Activated naive CD4-positive, alpha-beta T cell treated with anti-CD3 and anti-CD28 coated beads for 36 hours (primary cell): ENCODE measurements at places on chromosomes 1 and 21. TPM values are rescaled to one million over a fixed set of nuclear protein-coding genes. Genes with fewer than 3 reads are reported as not detected.

DNA sequence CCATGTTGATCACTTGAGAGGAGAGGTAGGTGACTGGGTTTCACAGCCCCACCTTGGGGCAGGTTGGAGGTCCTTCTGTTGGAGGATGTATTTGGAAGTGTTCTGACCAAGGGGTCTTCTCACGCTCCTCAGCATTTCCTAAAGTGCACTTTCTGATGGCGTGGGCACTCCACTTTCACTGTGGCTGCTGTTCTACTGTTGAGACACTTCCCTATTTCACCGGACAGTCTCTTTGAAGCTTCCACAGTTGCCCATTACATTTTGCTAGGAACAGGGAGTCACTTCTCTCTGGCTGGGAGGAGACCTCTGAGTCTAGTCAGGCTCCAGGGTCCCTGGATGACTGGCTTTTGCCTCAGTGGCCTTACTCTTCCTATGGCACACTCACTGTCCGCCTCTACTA is 180.0 kb upstream of the LMO4 start:
- no peaks in the 10 kb centered on the region for H3K36me3 ChIP-seq
- H3K27me3 ChIP-seq: peaks cover 34% of the 10 kb centered on the region
- H3K4me1 ChIP-seq: peaks cover 12% of the 10 kb centered on the region
- DNase-seq: no peak

DNA sequence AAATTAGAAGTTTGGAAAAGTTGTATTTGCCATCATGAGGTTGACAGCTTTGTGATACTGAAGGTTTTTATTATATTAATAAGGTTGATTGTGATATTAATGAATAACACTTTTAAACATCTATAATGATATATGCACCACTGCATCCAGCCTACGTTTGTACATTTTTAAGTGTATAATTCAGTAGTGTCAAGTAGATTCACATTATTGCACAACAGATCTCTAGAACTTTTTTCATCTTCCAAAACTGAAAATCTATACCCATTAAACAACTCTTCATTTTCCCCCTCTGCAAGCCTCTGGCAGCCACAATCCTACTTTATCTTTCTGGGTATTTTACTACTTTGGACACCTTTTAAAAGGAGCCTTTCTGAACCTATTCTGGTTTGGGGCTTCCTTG is 37.2 kb upstream of the ZMYM4 start:
- no peak overlapping the region for H3K27ac ChIP-seq
- no peaks in the 10 kb centered on the region for H3K36me3 ChIP-seq
- H3K4me1 ChIP-seq: peaks cover 8% of the 10 kb centered on the region
- no peaks in the 10 kb centered on the region for H3K27me3 ChIP-seq
- DNase-seq: no peak

DNA sequence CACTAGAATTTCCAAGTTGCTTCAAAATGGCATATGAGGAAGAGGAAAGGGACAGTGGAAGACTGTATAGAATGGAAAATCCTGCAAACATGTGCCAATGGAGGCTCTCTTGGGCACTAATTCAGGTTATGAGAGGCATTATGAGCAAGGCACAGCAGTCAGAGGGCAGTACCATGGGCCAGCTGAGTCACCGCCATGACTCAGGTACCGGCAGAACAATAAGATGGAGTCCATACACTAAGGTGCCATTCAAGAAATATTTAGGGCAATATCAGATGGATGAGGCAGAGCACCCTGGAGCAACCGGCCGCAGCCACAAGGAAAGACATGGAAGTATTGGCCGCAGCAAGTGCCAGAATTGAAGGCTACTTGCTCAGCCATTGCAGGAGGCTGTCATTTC is 25.6 kb upstream of the VAV3 start:
- DNase-seq: no peak
- H3K4me3 ChIP-seq: no peak overlapping the region
- no peaks in the 10 kb centered on the region for H3K36me3 ChIP-seq

Gene PM20D1
- total RNA-seq: 0.62 TPM

- H3K27ac ChIP-seq: no peak overlapping the region
- peaks cover 8% of the 10 kb centered on the region for H3K27me3 ChIP-seq
- H3K4me3 ChIP-seq: no peak overlapping the region
- H3K36me3 ChIP-seq: no peaks in the 10 kb centered on the region
Measured at GRCh38 chr1:157490467-157491165, 61.7 kb downstream of the FCRL5 start.

Gene TMEM53
- 4.9 TPM for total RNA-seq

DNA sequence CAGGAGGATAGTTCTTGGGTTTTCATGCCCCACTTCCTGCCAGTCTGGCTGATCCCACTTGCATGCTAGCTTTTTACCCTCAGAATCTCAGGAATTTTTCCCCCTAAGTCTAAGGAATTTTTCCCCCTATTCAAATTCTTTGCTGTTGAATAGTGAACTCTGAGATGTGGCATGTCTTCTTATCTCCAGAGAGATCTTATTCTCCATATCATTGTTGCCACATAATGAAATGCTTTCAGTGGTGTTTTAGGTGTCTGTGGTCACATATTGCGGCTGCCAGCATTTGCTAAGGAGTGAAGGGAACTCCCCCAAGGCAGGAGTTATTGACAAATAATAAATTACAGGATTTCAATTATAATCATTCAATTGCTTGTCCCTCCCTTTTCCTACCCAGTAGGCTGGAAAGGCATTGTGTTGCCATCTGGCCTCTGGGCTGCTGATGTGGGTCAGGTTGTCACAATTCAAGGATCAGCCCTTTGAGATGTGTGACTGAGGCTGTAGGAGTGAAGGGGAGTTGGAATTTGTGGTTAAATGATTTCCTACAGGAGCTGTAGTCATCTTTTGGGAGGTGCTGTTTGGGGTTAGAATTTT is 3.9 kb upstream of the FLG start:
- DNase-seq: no peak
- H3K27ac ChIP-seq: no peak overlapping the region
- no peaks in the 10 kb centered on the region for H3K36me3 ChIP-seq
- peaks cover 8% of the 10 kb centered on the region for H3K27me3 ChIP-seq
- H3K4me1 ChIP-seq: no peaks in the 10 kb centered on the region

Gene CATSPERE
- total RNA-seq: 0.17 TPM

DNA sequence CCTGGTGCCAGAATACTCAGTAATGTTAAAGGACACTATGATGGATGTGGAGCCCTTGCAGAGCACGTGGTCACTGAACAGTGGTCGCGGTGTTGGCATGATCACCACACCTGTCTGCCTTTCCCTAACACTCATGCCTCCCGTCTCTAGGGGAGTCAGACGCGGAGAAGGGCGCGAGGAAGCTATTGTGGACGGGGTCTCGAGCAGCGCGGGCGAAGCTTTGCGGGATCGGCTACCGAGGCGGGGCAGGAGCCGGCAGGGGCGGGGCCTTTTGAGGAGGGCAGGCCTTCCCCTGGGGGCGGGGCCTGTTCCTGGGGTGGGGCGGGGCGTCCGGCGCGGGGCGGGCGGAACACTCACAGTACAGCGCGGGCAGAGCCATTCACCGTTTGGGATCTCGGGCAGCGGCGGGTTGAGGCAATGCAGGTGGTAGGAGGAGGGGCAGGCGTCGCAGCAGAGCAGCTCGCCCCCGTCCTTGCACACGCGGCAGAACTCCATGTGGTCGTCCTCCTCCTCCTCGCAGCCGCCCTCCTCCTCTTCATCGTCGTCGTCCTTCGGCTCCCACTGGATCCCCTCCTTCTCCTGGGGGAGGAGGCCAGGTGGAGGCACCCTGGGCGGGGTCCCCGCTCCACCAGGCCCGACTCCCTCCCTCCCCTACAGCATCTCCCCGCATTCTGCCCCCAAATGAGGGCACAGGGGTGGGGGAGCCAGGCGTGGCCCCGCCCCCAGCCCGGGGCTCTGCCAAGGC is 31.5 kb downstream of the CHD5 start:
- H3K27me3 ChIP-seq: peaks cover 3% of the 10 kb centered on the region
- H3K4me3 ChIP-seq: peak overlapping the region; percentile 57
- peaks cover 5% of the 10 kb centered on the region for H3K4me1 ChIP-seq
- peak; percentile 80 for DNase-seq
- no peaks in the 10 kb centered on the region for H3K36me3 ChIP-seq

DNA sequence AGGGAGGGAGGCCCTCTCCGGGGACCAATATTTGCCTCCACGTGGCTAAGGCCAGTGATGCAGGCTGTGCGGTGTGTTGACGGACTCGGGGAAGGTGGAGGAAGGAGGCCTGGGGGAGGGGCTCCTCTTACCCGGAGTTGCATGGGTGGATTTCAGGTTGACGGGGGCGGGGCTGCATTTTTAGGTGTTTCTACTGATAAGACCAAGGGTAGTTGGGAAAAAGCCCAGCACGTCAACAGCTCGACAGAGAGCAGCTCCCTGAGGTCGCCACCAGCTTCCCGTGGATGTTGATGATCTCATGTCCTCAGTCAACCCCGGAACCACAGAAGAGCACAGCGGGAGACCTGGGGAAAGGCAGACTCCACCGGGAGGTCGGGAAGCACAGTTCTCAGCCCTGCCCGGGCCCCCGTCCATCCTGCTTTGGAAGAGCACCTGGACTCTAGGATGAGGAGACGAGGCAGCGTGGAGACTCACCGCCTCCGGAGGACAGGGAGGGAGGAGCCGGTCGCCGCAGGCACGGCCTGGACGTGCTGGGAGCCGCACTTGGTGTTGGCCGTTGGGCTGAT is 32.9 kb upstream of the COL6A1 start:
- H3K36me3 ChIP-seq: no peaks in the 10 kb centered on the region
- H3K27me3 ChIP-seq: no peaks in the 10 kb centered on the region
- no peak overlapping the region for H3K4me3 ChIP-seq
- no peak overlapping the region for H3K27ac ChIP-seq
- H3K4me1 ChIP-seq: no peaks in the 10 kb centered on the region

- no peaks in the 10 kb centered on the region for H3K27me3 ChIP-seq
- peak overlapping the region; percentile 96 for H3K4me3 ChIP-seq
- H3K4me1 ChIP-seq: peaks cover 28% of the 10 kb centered on the region
- peak; percentile 38 for DNase-seq
- H3K27ac ChIP-seq: peak overlapping the region; percentile 94
Measured at GRCh38 chr21:46322351-46323226, 1.1 kb downstream of the C21orf58 start.

- H3K4me1 ChIP-seq: peaks cover 20% of the 10 kb centered on the region
- H3K36me3 ChIP-seq: peaks cover 38% of the 10 kb centered on the region
- H3K27me3 ChIP-seq: no peaks in the 10 kb centered on the region
Measured at GRCh38 chr1:246878551-246878950, 53.2 kb downstream of the AHCTF1 start.

DNA sequence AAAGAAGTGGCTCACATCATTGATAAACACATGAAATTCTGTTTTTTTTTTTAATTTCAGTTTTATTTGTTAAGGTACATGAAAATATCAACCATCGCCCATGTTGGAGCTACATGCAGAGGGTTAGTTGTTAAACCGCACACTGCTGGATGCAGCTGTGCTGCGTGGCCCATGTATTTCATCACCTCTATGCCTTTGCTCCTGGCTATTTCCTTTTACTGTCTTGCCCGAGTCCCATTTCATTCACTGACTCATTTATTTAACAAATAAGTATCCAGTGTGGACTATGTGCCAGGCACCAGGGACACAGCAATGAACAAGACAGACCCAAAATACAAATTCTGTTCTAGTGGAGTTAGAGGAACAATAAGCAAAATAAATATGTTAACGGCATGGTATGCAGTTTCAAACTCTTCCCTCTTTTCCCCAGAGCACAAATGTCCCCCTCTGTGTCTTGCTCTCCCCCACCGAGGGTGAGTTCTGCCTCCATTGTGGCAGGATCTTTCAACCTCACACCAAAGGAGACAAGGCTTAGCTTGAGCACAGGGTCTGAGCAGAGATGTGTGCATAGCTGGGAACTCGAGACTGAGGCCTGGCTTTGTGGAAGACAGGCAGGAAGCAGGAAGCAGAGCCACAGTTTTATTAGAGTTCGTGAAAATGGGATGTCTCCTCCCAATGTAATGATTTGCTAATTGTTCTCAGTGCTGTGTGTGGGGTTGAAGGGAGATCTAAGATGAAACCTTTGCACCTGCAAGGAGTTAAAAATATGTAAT is 44.6 kb downstream of the MAN1C1 start:
- H3K4me3 ChIP-seq: no peak overlapping the region
- H3K27ac ChIP-seq: no peak overlapping the region
- no peaks in the 10 kb centered on the region for H3K36me3 ChIP-seq
- peaks cover 56% of the 10 kb centered on the region for H3K4me1 ChIP-seq

DNA sequence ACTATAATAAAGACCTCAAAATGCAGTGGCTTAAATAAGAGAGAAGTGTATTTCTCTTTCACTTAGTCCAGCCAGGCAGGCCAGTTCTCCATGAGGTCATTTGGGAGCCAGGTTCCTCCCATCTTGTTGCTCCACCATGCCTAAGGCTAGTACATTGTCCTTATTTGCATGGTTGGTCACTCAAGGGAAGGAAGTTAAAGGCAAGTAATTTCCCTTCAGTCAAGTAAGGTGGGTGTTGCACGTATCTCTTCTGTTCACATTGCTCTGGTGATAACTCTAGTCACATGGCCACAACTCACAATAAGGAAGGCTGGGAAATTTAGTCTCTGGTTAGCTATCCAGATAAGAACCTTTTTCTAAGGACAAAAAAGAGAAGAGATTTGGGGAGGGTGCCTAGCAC is 27.2 kb upstream of the TADA1 start:
- no peak overlapping the region for H3K4me3 ChIP-seq
- H3K27me3 ChIP-seq: no peaks in the 10 kb centered on the region
- peaks cover 3% of the 10 kb centered on the region for H3K4me1 ChIP-seq
- no peaks in the 10 kb centered on the region for H3K36me3 ChIP-seq

DNA sequence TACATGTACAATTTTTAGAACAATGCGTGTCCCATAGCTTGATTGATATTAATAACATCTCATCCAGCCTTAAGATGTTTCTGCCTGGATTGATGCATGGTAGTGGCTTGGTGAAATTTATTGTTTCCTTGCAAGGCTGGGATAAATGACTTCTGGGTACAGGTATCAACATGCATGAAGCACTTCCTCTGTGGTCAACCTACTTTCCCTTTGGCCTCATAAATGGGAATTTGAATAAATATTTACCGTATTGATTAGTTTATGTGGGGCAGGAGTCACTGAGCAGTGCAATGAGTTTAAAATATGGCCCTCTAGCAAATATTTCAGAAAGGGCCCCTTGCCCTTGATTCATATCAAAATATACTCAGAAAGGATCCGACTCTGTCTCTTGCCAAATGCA is 83.9 kb upstream of the KCNE2 start:
- H3K4me3 ChIP-seq: no peak overlapping the region
- no peak for DNase-seq
- no peaks in the 10 kb centered on the region for H3K27me3 ChIP-seq
- no peaks in the 10 kb centered on the region for H3K36me3 ChIP-seq
- H3K4me1 ChIP-seq: peaks cover 2% of the 10 kb centered on the region
- H3K27ac ChIP-seq: no peak overlapping the region

- no peak overlapping the region for H3K27ac ChIP-seq
- H3K4me1 ChIP-seq: peaks cover 19% of the 10 kb centered on the region
- no peak overlapping the region for H3K4me3 ChIP-seq
- H3K27me3 ChIP-seq: no peaks in the 10 kb centered on the region
- no peaks in the 10 kb centered on the region for H3K36me3 ChIP-seq
- no peak for DNase-seq
Measured at GRCh38 chr1:183218027-183218618, 32.1 kb downstream of the LAMC2 start.

Gene PFKFB2
- total RNA-seq: 3.4 TPM
